Prostate gland (tissue), 2 donors: ENCODE measurements at places on chromosomes 5 and 9. TPM values are rescaled to one million over a fixed set of nuclear protein-coding genes. Genes with fewer than 3 reads are reported as not detected.

SLC22A4 gene
- 8.2 TPM for total RNA-seq

IFNA2 gene
- not detected for total RNA-seq

GRCh38 chr5:154087260-154087659 is 48.5 kb downstream of the MFAP3 start:
- no peaks in the 10 kb centered on the region for H3K4me1 ChIP-seq
- no peak overlapping the region for H3K4me3 ChIP-seq
- DNase-seq: no peak
- H3K27me3 ChIP-seq: no peaks in the 10 kb centered on the region

- DNase-seq: no peak
- H3K27ac ChIP-seq: no peak overlapping the region
Measured at GRCh38 chr5:66993448-66993847, 203.2 kb downstream of the CD180 start.

- no peaks in the 10 kb centered on the region for H3K27me3 ChIP-seq
- DNase-seq: no peak
- no peaks in the 10 kb centered on the region for H3K36me3 ChIP-seq
- H3K4me1 ChIP-seq: no peaks in the 10 kb centered on the region
- no peak overlapping the region for H3K4me3 ChIP-seq
Measured at GRCh38 chr5:11273180-11273903, 512.3 kb upstream of the DAP start.

DNA sequence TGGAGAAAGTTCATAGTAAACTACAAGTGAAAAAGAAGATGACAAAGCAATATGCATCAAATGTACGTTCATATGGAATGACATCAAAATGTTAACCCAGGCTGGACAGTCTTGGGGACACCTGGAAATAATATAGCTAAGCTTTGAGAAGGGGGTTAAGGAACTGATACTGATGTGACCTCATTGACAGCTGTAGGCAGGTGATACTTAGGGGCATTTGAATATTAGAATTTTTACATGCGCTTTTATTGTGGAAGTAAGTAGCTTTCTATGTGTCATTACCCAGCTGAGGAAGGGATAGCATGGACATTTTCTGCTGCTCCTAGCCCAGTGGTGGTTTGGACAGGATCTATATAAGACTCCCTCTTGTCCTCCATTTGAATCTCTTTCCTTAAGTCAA is 299.7 kb downstream of the CWC27 start:
- H3K27me3 ChIP-seq: no peaks in the 10 kb centered on the region
- DNase-seq: no peak
- no peaks in the 10 kb centered on the region for H3K4me1 ChIP-seq
- no peaks in the 10 kb centered on the region for H3K36me3 ChIP-seq

TLX3 gene
- total RNA-seq: not detected
